ENCODE measurements at places on chromosomes 16 and 17.

GRCh38 chr17:5686074-5686635, 101.8 kb upstream of the NLRP1 start:
- no peak for DNase-seq

GRCh38 chr17:2089021-2089422, 34.1 kb downstream of the HIC1 start:
- DNase-seq: no peak

DNA sequence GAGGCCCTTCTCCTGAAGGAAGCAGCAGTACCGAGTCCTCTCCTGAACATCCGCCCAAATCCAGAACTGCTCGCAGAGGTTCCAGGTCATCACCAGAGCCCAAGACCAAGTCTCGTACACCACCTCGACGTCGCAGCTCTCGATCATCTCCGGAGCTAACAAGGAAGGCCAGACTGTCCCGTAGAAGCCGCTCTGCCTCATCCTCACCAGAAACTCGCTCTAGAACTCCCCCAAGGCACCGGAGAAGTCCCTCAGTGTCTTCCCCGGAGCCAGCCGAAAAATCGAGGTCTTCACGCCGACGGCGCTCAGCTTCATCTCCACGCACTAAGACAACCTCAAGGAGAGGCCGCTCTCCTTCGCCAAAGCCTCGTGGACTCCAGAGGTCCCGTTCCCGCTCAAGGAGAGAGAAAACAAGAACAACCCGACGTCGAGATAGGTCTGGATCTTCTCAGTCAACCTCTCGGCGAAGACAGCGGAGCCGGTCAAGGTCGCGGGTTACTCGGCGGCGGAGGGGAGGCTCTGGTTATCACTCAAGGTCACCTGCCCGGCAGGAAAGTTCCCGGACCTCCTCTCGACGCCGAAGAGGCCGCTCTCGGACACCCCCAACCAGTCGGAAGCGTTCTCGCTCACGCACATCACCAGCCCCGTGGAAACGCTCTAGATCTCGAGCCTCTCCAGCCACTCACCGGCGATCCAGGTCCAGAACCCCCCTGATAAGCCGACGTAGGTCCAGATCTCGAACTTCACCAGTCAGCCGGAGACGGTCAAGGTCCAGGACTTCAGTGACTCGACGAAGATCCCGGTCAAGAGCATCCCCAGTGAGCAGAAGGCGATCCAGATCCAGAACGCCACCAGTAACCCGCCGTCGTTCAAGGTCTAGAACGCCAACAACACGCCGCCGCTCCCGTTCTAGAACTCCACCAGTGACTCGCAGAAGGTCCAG, 11.3 kb downstream of the ELOB start:
- no peak for DNase-seq

DNA sequence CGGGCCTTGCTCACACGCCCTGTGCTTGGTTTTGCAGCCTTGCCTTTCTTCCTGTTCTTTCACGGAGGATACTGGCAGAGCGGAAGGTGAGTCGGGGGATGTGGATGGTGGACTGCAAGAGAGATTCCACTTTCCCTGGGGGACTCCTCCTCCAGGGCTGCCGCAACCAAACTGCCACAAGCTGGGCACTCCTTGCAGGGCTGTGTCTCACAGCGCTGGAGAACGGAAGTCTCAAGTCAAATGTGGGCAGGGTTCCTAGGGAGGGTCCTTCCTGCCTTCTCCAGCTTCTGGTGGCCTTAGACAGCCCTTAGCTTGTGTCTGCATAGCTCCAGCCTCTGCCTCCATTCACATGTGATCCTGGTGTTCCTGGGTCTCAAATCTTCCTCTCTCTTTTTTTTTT, 11.4 kb upstream of the BIRC5 start:
- DNase-seq: no peak

DNA sequence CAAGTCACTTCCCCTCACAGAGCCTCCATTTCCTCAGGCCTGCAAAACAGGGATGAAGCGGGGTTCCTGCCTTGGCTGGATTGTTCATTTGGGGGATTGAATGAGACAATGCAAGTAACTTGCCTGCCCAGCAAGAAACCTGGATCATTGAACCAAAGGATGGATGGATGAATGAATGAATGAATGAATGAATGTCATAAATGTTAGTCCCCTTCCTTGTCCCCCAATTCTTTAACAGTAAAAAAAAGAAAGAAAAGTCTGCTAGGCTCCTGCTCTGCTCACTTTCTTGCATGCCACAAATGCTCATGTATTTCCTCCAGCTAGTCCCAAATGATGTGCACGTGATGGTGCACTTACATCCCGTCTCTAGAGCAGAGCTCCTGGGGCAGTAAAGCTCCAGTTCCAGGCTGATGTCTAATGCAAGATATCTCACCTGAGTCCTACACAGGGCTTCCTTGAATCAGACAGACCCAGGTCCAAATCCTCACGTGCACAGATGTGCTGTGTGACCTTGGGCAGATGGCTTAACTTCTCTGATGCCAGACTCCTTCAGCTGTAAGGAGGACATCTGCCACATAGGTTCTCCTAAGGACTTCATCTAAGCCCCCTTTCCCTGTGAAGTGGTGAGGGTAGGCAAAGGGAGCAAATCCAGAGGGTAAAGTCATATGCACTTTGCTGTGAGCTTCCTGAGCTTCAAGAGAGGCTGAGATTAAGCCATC, 45.5 kb downstream of the C16orf82 start:
- no peak for DNase-seq

GRCh38 chr17:82545071-82545462, 25.5 kb downstream of the FOXK2 start:
- no peak for DNase-seq

DNA sequence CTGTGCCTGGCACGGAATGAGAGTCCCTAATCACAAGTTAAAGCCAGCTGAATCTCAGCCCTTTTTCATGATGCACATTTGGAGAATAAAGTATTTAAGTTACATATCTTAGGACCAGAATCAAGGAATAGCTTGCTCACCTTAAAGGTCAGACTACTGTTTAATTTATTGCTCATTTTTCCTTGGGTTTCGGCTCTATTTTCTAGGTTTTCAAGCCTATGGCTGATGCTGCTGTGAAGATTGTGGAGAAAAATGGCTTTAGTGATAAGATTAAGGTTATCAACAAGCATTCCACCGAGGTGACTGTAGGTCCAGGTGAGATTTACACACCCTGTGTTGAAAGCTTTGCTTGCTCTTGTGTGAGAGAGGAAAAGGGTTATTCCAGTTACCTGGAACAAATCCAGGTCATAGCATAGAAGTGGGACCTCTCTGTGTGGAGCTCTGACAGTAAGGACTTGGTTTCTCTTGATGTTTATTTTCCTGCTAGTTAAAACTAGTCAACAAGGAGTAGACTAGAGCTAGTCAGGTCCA, 18.1 kb downstream of the PRMT7 start:
- no peak for DNase-seq

GRCh38 chr17:2051933-2052559, 2.9 kb upstream of the HIC1 start:
- DNase-seq: no peak

- no peak for DNase-seq
Observed at GRCh38 chr17:54405826-54406225, 494.8 kb upstream of the TOM1L1 start.

- no peak for DNase-seq
Observed at GRCh38 chr17:49962599-49963308, 6.2 kb upstream of the DLX4 start.

DNA sequence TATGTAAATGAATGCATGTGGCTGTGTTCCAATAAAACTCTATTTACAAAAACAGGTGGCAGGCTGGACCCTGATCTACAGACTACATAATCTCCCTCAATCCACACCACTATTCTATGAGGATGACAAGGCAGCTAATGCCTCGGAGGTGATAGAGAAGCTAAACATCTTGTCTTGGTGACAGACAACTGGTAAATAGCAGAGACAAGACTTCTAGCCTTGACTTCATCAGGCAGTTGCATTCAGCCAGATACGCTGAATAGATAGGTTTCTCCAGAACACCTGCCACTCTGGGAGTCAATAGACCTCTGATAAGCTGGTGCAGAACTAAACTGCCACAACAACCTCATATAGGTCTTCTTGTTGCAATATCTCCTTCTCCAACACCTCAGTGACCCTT, 3.3 kb downstream of the ATPAF2 start:
- DNase-seq: no peak

GRCh38 chr17:58492238-58493121, 4.3 kb upstream of the HSF5 start:
- no peak for DNase-seq

DNA sequence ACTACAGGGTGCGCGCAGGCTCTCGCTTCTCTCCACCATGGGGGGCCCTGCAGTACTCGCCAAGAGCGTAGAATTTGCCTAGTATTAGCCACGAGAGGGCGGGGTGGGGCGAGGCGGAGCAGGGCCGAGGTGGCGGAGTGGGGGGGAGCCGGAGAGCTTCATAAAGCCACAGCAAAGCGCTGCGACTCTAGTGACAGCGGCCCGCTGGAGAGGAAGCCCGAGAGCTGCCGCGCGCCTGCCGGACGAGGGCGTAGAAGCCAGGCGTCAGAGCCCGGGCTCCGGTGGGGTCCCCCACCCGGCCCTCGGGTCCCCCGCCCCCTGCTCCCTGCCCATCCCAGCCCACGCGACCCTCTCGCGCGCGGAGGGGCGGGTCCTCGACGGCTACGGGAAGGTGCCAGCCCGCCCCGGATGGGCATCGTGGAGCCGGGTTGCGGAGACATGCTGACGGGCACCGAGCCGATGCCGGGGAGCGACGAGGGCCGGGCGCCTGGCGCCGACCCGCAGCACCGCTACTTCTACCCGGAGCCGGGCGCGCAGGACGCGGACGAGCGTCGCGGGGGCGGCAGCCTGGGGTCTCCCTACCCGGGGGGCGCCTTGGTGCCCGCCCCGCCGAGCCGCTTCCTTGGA, at the start of gene TBX21:
TBX21 (plus strand) TSS at position 190 of the 627 bp plus-strand sequence; CDS start at position 409, 219 bp downstream.
- DNase-seq: peak; percentile 14

DNA sequence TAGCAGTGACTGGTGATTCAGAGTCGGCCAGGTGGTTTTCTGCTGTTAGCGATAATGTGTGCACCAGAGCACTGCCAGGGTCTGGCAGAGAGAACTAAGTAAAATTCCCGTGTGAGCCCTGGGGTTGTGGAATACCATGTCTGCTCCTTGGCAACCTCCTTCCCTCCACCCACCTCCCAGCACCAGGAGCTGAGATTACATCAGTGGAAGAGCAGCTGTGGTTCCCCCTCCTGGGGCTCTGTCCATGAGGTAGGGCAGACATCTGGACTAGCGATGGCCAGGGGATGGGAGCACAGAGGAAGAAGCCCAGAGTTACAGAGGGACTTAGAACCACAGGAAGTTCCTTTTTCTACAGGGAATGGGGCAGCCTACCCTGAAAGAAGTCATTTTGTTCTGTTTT, 15.8 kb downstream of the CLEC10A start:
- no peak for DNase-seq

DNA sequence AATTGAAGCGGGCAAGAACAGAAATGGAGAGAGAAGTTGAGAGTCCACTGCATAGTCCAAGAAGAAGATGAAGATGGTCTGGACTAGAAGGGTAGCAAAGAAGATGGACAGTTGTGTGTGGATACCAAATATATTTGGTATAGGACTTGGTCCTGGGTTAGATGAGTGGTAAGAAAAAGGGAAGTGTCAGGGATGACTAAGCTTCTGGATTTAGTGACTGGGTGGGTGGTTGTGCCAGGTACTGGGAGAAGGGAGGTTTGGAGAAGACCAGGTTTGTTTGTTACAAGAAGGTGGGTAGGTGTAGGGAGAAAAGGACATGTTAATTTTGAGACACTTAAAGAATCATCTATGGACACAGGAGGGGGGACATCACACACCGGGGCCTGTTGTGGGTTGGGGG, 5.4 kb downstream of the VMP1 start:
- DNase-seq: no peak
